EL (cell line): ENCODE measurements at places on chromosomes 4 and X.
A peak's percentile ranks its signal among the peaks of the same experiment; 100 is the strongest.

- peak; percentile 15 for DNase-seq
These were observed 72.6 kb downstream of the TMEM131L start for GRCh38 chr4:153538487-153539357.

GRCh38 chr4:173517781-173518424, 12.1 kb downstream of the HAND2 start:
- DNase-seq: no peak

DNA sequence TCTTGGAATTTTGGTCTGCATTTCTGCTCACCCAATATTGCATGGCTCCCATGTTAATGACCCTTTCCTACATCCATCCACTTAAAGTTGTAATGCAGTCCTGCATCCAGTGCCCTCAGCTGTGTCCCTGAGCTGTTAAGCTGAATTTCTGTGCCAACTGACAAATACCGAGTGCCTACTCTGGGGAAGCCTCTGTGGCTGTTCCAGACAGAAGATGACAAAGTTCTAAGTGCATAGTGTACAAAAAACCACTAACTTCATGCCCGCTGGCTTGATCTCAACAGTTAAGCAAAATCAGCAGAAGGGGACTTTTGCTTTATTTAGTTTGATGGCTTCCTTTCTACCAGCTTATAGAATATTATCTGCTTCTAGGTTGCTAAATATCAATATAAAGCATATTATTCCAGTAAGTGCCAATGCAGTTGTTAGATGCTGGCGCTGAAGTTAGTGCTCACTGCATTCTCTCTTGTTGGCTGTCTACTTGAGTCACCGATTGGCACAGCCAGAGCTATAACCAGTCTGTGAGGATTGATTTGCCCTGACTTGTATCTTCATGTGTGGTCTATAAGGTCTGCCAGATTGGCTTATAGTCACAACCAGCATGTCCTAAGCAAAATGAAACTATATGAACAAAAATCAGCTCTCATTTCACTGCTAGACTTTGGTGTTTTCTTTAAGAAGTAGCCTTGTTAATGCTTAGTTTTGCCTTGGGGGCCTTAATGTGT, 98.9 kb downstream of the KLHL8 start:
- DNase-seq: no peak

GRCh38 chrX:132820675-132821074, 137.8 kb downstream of the HS6ST2 start:
- no peak for DNase-seq

GRCh38 chr4:54090804-54091623, 8.9 kb upstream of the GSX2 start:
- peak; percentile 43 for DNase-seq

GRCh38 chrX:103158317-103158621, 56.6 kb upstream of the BEX4 start:
- DNase-seq: no peak

DNA sequence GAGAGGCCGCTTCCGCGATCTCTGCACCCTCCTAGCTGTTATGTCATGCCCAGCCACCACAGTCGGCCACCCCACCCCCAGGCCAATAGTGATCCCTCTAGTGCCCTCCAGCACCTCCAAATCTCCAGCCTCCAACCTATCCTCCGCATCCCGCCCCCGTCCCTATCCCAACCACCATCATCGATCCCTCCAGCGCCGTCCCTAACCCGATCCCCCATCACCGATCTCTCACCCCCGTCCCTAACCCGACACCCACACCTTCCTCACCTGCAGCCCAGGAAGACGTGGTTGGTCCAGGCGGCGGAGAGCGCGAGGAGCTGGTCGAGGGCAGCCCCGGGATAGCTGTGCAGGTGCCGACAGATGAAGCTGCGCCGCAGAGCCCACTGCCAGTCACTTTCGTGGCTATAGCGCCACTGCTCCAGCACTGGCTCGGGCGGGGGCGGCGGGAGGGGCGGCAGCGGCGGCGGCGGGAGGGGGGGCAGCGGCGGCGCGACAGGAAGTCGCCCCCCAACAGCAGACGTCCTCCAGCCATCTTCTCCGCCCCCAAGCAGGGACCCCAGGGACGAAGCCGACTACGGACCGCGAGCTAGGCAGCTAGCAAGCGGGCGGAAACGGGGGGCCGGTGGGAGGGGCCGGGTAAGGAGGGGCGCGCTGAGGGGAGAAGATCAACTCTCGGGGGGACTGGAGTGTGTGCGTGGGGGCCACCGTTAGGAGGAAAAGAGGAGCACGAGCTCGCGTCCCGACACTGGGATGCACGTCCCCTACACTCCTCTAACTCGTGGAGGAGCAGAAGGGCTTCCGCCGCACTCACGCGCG, 552 bp downstream of the NKRF start:
- DNase-seq: peak; percentile 20

DNA sequence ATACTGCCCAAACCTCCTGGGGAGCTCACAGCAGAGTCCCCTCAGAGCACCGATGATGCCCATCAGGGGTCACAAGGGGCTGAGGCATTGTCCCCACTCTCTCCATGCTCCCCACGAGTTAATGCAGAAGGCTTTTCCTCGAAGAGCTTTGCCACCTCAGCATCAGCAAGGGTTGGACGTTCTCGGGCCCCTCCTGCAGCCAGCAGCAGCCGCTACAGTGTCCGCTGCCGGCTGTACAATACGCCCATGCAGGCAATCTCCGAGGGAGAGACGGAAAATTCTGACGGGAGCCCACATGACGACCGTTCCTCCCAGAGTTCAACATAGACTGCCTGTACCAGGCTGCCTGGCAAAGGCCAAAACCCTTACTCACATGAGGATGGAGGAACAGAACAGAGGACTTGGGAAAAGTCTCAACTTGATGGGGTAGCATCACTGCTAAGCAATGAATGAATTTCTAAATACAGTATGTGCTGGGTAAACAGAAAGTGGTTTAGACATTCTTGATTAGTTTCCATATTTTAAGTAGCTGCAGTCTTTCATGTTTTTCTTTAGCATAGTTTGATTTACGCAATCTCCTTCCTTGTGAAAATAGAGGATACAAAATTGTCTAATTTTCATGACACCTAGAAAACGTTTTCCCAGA, 5.0 kb upstream of the SCML1 start:
- no peak for DNase-seq

DNA sequence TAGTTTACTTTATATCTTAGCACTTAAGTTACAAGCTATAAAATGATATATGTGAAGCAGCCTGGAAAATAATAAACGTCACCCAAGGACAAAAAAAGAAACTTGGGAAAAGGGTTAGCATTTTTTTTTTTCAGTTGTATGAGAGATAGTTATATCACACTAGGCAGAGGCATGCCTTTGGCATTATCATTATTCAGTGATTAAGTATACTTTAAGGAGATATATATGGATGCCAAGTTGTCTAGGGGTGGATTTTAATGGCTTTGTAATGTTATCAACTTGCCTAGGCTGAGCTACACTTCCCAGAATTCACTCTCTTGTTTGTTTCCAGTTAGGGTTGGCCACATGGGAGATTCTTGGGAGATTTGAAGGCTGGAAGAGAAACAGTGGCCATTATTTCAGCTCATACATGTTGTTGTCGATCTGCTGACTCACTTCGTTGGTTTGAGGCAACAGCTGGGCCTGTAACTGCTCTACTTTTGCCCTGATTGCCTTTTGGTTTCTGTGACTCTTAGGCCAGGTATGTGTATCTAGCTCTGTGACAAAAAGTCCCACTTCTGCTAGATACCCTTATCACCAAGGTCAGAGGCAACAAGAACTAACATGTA, 11.5 kb upstream of the SRPX start:
- peak; percentile 8 for DNase-seq

- no peak for DNase-seq
These were observed 2.4 kb downstream of the ZNF141 start for GRCh38 chr4:340011-340410.

DNA sequence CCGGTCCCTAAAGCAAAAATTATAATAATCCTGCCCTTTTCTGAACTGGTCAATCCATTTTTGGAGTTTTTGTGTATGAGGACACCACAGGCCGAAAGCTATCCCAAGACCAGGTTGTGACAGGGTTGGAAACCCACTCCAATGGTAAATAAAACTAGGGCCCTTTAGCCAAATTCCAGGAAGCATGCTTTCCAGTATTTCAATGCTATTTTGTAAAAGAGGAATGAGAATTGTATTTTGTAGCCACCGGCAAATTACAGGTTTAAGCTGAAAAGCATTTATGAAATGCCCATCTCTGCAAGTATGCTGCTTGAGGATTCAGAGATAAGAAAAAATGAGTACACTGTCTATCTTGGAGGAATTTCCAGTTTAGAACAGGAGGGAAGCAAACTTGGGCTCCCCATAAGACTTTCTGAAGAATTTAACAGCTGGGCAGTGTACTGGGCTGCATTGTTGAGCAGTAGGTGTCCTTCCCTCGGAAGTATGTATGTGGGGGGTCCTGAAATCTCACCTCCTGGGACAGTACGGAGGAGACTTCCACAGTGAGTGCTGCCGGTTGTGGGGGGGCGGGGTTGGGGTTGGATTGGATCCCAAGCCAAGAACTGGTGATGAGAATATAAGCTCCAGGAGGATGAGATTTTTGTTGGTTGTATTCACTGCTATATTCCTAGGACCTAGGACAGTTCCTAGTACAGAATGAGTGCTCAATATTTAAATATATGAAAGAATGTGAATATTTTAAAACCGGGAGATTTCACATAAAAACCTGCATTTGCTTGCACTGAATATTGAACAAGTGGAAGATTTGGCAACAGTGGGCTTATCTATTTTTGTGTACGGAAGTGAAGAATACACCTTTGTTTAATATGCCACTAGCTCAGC, 26.8 kb downstream of the OCIAD2 start:
- DNase-seq: no peak

DNA sequence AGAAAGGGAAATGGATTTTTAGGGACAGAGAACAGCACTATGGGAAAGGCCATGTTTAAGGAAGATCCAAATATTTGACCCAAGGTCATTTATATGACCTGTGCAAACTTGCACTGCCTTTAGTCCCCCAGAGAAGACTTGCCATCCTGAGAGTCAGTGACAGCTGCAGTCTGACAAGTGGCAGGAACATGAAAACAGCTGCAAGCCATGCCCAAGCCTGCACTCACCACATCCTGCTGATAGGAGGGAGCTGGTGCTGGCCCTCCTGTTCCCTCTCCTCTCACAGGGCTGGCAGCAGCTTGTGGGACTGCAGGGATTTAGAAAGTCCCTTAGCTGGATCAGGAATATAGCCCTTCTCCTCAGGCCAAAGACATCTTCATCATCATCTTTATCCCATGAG, 187.7 kb downstream of the RAP1GDS1 start:
- no peak for DNase-seq

DNA sequence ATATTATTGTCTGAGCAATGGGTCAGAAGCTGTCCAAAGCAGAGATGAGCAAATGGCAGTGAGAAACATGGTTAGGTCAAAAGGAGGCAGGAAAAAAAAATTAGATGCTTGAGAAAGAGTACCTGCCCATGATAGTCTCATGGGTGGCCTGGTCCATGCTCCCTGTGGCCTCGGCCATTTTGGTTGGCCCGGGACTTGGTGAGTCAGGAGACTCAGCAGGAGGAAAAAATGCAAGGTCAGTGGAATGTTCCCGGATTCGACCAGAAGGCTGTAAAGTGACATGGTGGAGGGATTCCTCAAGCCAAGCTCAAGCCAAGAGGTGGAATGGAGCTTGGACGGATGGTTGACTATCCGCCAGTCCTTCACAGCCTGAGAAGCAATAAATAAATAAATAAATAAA, 236.7 kb downstream of the ASMT start:
- DNase-seq: no peak

DNA sequence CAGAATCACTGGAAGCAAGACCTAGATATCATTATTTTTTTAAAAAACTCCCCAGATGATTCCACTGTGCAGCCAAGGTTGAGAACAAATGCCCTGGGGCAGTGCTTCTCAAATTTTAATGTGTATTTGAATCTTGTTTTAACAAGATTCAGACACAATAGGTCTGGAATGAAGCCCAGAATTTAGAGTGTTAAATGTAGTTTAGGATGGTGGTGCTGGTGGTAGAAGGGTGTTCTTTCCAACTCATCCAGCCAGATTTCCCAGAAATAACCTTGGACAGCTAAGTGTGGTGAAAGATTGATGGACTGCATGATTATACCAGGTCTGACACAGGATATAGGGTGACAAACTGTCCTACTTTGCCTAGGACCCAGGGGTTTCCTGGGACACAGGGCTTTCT, 120.1 kb upstream of the MED14 start:
- DNase-seq: peak; percentile 58

DNA sequence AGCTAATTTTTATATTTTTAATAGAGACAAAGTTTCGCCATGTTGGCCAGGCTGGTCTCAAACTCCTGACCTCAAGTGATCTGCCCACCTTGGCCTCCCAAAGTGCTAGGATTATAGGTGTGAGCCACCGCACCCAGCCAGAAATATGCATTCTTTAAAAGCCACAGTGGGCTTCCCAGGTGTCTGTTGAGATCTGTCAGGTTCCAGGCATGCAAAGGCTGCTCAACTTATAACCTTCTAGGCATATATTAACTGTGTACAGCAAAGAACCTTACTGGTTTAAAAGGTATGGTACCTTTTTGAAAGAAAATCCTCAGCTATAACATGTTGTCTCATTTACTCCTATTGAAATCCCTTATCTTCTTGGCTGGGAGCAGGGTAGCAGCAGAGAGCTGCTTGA, 42.5 kb downstream of the JADE3 start:
- no peak for DNase-seq

DNA sequence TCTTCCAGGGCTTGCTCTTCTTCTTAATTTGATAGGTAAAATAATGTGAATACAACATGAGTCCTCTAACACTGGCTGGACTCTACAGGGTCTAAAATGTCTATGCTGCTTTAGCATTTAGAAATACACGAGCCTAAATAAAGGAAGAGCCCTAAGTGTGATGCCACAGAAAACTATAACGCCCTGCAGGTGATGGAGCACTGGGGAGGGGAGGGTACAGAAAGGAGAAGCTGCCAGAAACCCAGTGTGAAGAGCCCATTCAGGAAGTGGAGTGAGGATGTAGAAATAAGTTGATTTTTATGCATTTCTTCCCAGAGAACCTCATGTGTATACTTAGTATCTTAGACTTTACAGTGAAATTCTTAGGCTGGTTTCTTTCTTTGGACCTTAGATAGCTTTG, 83.4 kb downstream of the TNIP2 start:
- no peak for DNase-seq

DNA sequence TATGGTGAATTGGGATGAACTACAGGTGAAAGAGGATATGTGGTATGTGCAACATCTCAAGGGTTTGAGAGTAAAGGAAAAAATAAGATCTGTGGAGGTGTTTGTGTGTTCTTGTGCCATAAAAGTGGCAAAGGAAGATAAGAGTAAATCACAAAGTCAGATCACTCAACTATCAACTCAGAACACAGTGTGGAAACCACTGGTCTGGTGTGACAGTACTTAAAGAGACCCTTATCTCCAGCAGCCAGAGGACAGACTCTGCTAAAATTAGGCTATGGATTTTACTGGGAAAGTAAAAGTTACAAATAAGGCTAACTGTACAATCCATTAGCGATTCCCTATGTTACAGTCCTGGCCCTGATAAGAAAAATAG, 54.0 kb upstream of the PRDM8 start:
- DNase-seq: no peak

DNA sequence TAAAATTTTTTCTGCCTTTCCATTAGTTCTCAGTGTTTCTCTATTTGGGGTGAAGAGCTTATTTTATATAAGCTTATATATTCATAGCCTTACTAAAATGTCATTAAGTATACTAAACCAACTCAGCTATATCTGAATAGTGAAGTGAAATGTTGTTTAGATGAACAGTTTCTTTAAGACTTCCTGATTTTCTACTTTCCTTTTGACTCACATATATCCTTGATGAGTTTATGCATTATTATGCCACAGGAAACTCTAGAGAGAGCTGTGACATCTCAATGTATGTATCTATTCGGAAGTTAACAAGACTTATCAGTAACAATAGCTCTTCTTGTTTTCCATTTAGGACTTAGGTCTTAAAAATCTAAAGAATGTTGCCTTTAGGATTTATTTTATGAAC, 1491.8 kb upstream of the IGFBP7 start:
- DNase-seq: no peak
